ENCODE measurements at places on chromosomes 16 and 17. TPM values are rescaled to one million over a fixed set of nuclear protein-coding genes. Genes with fewer than 3 reads are reported as not detected.

- no peak for DNase-seq
Observed at GRCh38 chr17:33870936-33871335, 384.1 kb upstream of the CCL2 start.

DNA sequence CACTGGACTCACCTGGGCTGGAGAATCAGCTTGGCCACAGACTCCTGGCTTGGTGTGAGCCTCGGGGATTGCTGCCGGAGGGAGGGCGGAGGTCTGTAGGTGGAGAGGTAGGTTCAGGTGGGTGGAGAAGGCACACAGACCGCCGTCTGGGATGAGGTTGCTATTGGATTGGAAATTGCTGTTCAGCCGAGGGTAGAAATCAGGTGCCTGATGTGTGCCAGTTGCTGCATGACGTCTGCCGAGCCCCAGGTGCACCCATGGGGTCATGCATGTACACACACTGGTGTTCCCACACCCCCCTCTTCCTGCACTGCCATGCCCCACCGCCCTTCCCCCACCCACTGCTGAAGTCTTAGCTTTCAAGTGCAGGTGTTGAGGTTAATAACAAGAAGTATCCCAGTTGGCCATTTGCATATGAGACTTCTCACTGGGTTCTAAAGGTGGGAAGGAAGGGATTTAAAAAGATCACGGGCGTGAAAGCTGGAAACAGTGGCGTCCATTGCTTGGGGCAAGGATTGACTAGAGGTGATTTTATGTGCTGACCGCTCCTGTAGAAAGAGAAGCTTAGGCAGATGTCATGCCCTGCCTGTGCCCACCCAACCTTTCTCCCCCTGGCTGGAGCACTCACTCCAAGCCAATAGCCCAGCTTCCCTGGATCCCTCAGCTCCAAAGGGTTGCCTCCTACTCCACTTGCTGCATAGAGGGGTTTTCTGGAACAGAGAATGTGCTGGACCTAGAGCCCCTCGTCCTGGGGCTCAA lies 193.6 kb downstream of the CCDC182 start:
- no peak for DNase-seq

Gene PPY
- not detected for polyA plus RNA-seq

Gene C17orf67
- 2.5 TPM for polyA plus RNA-seq

Gene CEP20
- 25.7 TPM for polyA plus RNA-seq

DNA sequence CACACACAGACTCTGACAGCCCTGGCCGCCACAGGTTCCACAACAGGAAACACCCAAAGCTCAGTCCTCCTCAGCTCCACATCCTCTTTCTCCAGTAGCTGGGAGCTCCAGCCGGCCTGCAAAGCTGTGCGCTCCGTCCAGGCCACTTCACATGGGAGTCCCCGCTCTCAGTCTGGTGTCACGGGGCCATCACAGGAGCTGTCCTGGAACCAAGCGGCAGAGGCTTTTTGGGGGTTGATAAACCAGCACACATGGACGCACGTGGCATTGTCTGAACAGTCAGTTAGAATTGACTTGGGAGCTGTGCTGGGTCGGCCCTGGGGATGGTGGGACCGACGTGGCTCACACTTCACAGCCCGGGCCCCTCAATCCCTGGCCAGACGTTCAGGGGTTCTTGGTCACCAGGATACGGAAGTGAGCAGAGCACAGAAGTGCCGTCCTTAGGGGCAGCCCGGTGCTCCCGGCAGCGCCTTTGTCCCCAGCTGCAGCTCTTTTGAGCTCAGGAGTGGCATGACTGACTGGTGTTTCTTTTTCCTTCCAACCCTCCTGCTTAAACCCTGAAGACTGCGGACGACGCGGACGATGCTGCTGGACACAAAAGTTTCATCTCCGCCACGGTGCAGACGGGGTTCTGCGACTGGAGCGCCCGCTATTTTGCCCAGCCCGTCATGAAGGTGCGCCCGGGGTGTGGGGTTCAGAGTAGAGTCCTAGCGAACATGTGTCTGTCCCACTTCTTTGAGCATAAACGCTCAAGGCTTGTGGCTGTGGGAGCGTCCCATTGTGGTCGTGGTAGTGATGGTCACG lies 66.6 kb upstream of the CHMP6 start:
- no peak for DNase-seq

DNA sequence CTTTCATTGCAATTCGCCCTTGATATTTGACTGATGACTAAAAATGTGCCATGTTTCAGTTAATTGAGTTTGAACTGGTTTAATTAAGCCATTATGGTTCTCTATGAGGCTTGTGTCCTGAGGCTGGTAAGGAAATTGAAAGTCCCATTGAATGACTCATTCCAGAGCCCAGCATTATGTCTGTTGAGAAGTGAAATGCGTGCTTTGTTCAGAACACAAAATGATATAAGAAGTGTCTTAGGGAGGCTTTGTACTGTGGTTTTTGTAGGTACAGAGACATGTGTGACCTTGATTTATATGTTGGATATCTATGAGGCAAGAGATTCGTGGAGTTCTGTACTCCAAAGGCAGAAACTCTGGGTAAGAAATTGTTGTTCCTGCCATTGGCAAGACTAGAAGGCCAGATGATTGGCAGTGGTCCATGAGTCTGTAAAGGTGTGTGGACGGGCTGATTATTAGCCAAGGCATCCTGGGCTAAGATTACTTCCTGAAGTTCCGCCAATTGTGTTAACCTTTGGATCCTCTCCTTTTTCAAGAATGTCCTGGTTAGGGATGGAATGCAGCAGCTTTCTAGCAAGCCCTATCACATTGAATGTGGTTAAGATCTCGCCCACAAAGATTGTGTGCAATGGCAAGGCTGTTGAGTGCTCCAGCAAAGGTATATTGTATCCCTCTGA lies 103.7 kb downstream of the NPIPB5 start:
- DNase-seq = no peak

GRCh38 chr17:45338023-45338781 lies 21.4 kb upstream of the MAP3K14 start:
- DNase-seq = no peak

DNA sequence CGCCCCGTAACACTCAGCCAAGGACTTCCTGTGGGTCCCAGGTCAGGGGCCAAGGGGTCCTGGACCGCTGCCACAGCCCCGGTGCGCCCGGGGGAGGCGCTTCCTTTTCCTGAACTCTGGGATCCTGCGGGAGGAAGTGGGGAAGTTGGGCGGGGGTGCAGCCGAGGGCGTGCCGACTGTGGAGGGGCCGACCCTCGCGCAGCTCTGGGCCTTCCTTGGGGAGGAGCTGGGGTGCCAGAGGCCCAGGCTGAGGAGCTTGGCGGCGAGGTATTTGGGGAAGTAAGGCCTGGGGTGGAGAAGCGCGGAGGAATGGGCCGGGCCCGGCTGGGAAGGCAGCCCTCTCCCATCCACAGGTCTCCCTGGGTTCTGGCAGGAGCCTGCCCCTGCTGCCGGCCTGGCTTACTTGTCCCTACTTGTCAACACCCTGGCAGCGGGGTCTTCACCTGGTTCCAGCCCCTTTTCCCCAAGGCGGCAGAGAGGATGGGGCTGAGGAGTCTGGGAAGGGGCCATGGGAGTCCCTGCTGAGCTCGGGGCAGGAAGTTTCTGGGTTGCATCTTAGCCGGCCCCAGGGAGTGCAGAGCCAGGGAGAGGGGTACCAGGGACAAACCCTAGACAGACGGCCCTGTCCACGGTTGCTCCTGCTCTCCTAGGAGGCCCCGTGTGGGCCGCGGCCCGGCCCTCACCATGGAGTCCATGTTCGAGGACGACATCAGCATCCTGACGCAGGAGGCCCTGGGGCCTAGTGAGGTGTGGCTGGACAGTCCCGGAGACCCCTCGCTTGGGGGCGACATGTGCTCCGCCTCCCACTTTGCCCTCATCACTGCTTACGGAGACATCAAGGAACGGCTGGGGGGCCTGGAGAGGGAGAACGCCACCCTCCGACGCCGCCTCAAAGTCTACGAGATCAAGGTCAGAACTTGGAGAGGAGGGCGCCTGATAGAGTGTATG lies 1.7 kb downstream of the TBKBP1 start:
- DNase-seq = peak; percentile 72

Gene TMEM238L
- polyA plus RNA-seq = 0.16 TPM

Gene REXO5
- 5.5 TPM for polyA plus RNA-seq

DNA sequence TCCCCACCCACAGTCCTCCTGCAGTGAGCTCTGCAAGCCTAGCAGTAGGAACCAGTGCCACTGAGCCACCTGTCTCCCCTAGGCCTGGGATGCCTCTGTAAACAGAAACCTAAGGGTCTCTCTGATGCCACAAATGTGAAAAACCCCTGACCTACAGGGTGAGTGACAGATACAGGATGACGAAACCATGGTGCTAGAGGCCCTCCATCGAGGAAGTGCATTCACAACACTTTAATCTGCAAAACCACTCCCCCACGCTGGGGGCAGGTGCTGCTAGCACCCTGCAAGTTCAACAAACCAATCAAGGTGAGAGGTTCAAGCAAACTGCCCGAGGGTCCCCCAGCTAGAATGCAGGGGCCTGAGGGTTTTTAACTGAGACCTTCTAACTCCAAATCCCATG lies 59.5 kb downstream of the CDYL2 start:
- no peak for DNase-seq

GRCh38 chr16:12758670-12759558 lies 44.8 kb downstream of the CPPED1 start:
- DNase-seq = no peak

GRCh38 chr16:11972128-11972527 lies 4.4 kb upstream of the SNX29 start:
- DNase-seq = no peak

Gene MTSS2
- polyA plus RNA-seq = 112 TPM

GRCh38 chr17:50841277-50841948 lies 6.0 kb downstream of the WFIKKN2 start:
- DNase-seq = no peak

Gene CCL8
- 1.4 TPM for polyA plus RNA-seq

GRCh38 chr17:16870253-16871245 lies 101.4 kb downstream of the TNFRSF13B start:
- DNase-seq = no peak

- no peak for DNase-seq
Observed at GRCh38 chr17:61402978-61403800, 3.5 kb downstream of the TBX2 start.

DNA sequence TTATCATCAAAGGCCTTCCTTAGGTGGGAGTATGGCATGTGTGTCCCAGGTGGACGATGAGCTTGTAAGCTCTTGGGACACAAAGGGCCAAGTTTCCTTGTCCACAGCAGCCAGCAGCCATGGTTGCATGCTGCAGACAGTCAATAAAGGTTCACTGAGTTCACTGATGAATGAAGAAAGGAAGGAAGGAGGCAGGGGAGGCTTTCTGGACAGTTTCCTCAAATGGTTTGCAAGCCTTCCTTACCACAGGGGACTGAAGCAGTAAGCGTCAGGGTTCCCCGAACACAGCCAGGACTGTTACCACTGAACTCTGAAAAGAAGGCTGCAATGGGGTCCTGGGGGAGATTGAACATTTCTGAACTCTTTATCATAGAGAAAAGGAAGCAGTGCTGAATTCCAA lies 111.1 kb downstream of the GAS7 start:
- DNase-seq = no peak

GRCh38 chr17:28326114-28326513 lies 7.1 kb downstream of the TMEM97 start:
- no peak for DNase-seq

- no peak for DNase-seq
Observed at GRCh38 chr17:4478318-4478830, 20.3 kb upstream of the SPNS2 start.

DNA sequence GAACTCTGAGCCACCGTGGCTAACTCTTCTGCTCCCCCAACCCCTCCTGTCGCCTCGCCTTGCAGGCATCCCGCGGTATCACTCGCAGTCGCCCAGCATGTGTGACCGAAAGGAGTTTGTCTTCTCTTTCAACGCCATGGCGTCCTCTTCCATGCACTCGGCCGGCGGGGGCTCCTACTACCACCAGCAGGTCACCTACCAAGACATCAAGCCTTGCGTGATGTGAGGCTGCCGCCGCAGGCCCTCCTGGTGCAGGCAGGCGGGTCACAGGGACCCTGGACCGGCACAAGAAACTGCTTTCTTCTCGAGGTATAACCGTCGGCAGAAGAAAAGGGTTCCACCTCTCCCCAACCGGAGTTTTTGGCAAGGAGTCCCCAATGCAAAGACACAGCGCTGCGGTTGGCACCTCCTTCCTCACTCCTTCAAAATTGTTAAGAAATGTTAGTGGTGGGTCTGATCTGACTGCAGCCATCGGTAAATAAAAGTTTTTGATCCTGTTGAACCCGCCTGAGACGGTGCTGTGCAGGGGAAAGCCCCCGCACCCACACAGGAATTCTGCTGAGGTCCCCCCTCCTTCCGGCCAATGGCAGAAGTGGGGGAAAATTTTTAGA lies 2.6 kb downstream of the FOXF1 start:
- DNase-seq = no peak

Data from muscle of back (tissue), 13 donors.